MG63 (cell line): ENCODE measurements at places on chromosomes 6 and 20. TPM values are rescaled to one million over a fixed set of nuclear protein-coding genes. Genes with fewer than 3 reads are reported as not detected.

The BMP6 gene
- total RNA-seq = 0.74 and 0.82 TPM in 2 replicates

The APOM gene
- 0.56 TPM in 1 of 2 replicates, not detected in the other for total RNA-seq

The ADA gene
- 28.4 and 41.4 TPM in 2 replicates for total RNA-seq

The ADGRF5 gene
- total RNA-seq = not detected in 2 replicates

The C6orf118 gene
- not detected in 2 replicates for total RNA-seq

The HS3ST5 gene
- not detected in 2 replicates for total RNA-seq
